Progenitor cell of endocrine pancreas (in vitro differentiated cells): ENCODE measurements at places on chromosomes 16 and 17.

DNA sequence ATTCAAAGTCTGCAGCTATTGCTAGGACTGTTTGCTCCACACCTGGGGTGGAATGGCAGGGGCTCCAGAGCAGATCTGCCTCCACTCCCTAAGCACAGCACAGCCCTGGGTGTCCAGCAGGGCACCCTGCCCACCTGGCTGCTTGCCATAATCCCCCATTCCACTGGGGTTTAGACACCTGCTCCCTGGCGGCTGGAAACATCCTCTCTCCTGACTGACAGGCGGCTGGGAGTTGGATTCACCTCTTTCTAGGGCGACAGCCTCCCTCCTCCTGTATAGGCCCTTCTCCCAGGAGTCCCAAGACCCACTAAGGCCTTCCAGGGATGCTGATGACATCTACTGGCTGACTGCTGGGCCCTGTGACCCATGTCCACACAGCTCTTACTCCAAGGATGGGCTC, 18.0 kb downstream of the HDAC5 start:
- no peak for DNase-seq

DNA sequence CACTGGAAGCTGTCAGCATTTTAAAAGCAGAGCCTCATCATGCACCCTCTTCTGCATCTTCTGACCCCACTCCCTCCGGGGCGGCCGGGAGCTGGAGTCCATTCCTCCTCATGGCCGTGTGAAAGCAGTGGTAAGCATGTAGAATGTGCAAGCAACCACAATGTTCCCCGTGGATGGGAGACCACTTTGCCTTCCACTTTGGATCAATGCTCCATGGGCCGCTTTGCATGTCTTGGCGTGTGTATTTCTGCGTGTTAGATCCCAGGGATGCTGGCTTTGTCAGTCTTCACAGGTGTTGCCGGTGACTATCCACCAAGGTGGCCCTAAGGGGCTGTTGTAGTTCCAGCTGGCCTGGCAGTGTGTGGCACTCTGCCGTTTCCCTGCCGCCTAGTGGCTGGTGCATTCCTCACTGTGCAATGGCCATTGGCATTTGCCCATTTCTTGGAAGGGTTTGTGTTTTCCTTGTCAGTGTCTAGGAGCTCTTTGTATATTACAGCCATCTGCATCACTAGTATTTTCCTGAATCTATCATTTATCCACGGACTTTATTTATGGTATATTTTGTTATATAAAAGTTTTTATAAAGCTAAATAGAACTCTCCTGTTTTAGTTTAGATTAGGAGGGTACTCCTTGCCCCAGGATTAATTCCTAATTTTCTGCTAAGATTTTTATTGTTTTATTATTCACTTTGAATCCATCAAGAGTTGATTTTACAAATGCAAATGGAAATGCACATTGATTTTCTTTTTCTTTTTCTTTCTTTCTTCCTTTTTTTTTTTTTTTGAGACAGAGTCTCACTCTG, 5.8 kb upstream of the ALDH3A1 start:
- DNase-seq = no peak

DNA sequence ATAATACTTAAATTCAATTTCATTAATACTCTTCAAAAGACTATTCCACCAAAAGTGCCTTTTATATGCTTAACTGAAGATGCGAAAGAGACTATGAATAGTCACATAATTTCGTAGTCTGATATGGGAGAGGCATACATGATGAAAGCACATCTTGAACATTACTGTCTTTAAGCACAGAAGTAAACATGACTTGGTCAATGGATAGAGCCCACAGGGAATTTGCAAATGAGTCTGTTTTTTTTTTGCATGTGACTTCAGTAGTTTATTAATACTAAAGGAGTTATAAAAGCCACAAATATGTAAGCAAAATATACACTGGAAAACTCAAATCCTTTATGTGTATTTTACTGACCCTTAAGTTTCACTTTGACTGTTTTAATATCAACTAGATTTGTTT, 15.9 kb downstream of the ADPRM start:
- no peak for DNase-seq

DNA sequence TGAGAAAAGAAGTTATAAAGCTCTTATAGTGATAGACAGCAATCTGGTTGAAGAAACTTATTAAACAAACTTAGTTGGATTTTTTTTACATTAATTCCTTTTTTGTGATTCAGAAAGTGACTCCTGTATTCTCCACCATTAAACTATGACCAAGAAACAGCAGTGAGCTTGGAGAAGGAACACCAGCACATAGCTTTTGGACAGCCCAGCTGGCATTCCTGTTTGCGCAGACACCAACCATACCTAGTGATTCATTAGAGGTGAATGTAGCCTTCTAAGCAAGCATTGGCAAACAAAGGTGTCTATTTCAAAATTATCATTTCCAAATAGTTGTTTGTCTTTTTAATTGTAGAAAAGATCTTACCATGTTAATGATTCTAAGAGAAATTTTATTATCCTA, 94.4 kb downstream of the STXBP4 start:
- no peak for DNase-seq

DNA sequence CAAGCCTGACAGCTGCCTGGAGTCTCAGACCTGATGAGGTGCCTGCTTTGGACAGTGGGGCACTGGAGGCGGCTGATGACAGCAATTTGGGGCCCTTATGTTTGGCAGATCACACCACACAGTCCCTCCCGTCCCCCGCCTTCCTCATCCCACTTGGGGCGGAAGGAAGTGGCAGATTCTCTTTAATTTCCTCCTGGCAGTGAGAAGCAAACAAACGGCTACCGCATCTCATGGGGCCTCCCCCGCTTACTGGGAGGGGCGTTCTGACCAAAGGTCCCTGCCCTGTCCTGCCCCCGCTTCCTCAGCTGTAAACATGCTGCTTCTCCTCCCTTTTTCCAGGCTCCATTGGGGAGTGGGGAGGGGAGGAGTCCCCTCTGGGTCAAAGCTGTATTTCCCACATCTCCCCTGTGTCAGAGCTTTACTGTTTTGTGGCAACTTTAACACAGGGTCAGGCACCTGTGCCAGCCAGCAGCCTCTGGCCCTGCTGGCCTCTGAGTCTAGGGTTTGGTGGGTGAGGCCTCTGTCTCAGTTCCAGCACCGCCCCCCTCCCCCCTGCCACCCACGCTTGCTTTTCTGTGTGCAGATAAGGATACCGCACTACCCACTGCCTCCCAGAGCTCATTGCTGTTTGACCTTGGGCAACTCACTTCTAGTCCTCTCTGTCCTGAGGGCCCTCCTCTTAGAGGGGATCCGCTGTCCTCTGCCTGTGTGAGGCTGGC, 5.4 kb upstream of the NFATC3 start:
- no peak for DNase-seq

DNA sequence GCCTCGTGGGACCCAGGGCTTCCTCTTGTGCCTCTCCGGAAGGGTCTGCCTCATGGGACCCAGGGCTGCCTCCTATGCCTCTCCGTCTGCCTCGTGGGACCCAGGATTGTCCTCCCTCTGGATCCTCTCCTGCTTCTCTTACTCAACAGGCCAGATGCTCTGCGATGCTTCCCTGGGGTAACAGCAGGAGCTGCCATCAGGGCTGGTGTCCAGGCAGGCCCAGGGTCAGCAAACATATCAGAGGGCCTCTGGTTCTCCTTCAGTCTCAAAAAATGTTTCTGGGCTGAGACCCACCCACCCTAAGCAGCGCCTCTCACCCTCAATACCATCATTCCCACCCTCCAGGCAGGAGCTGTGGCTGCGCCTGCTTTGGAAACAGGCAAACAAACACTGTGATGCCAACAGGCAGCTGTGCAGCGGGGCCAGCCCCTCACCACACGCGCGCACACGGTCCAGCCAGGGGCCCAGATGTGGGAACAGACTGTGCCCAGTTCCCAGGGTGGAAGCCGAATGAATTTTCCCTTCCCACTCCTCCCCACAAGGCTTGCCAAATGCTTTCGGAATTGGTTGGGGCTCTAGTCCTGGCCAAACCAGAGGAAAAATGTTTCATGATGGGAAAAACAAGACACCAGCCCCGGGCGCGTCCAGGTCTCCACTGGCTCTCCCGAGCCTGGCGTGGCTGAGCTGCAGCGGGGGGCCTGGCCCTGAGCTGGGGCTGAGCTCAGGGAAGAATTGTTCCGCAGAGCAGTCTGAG, 11.3 kb downstream of the TIMM22 start:
- DNase-seq = no peak

DNA sequence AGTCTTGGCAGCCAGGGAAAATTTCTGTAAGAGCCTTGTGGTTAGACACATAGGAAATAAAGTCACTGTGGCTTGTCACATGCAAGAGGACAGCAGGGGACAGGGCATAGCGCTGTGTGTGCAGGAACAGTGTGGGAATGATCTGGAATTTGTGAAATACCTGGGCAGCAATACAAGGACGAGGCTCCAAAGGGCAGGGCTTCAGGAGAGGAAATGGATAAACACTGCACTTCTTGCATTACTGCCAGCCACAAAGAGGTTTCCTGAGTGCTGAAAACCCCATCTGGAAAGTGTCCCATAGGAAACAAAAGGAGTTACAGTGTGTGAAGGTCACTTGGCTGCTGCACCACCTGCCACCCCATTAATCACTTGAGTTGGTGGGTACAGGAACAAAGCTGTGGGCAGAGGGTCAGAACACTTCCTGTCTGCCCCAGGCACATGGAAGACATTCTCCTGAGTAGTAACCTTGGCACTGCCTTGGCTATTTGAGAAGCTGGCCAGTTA, 12.1 kb upstream of the HP start:
- DNase-seq = no peak

DNA sequence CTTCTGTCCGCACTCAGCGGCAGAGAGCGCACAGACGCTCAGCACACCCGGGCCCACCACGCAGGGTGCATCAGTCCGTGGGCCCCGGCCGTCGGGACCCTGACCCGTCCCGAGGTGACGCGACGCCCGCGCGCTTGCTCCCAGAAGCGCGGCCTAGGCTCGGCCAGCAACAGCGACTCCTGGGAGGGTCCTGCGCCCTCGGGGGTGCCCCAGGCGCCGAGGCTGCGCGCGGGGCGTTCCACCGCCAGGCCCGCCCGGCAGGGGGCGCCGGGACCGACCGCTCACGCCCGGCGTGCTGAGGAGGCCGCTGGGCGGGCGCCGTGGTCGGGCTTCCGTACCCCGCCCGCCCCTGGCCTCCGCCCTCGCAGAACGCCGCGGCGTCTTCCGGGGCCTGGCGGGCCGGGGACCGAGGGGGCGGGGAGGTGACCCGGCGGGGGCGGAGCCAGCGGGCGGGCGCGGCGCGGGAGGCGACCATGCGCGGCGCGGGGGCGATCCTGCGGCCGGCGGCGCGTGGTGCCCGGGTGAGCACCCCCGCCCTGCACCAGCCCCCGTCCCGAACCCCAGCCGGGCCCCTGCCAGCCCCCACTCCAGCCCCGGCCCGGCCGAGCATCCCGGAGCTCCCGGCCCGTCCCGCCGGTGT, at the start of gene CISD3:
Gene CISD3, plus strand, starts transcription at position 456 of the 640 bp plus-strand sequence. Its CDS starts 18 bp downstream, at position 474.
- peak; percentile 75 for DNase-seq

- DNase-seq = no peak
Measured at GRCh38 chr16:78745108-78746019, 645.9 kb downstream of the WWOX start.

DNA sequence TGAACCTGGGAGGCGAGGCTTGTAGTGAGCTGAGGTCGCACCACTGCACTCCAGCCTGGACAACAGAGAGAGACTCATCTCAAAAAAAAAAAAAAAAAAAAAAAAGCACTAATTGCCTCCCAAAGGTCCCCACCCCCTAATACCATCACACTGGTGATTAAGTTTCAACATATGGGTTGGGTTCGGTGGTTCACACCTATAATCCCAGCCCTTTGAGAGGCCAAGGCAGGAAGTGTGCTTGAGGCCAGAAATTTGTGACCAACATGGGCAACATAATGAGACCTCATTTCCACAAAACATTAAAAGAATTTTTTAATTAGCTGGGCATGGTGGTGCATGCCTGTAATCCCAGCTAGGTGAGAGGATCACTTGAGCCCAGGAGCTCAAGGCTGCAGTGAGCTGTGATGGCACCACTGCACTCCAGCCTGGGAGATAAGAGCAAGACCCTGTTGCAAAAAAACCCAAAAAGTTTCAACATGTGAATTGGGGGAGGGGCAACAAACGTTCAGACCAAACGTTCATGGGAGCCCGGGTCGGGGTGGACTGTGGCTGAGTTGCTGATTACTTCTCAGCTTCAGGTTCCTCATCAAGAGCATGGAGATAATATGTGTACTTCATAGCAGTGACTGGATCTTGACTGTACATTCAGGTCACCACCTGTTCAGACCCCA, 62.1 kb upstream of the NOL11 start:
- DNase-seq = no peak

- no peak for DNase-seq
Measured at GRCh38 chr16:55083052-55083451, 152.4 kb downstream of the IRX5 start.

GRCh38 chr16:58284469-58284868, 10.4 kb downstream of the PRSS54 start:
- no peak for DNase-seq

- peak; percentile 24 for DNase-seq
Measured at GRCh38 chr17:46979147-46979863, at the start of gene RPRML. Gene RPRML (minus strand): TSS chr17:46979253. CDS start chr17:46979007, 246 bp downstream.

DNA sequence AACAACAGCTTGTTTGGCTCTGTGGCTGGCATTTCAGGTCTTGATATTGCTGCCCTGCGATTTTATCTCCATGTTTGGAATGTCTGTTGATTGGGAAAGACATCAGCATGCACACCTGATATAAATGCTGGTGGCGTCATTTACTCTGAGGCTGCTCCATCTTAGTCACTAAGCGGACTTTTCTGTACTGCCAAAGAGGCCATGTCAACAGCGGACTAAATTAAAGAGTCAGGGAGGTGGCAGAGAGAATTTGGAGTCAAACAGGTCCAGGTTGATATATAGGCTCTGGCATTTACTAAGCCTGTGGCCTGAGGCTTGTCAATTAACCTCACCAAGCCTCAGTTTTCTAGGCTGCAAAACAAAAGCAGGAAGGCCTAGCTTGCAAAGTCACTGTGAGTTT, 6.2 kb downstream of the RBFOX1 start:
- DNase-seq = no peak

GRCh38 chr17:28405632-28406472, at the start of gene SLC46A1:
Gene SLC46A1 (minus strand): TSS chr17:28406212. CDS start chr17:28406114, 98 bp downstream.
- peak; percentile 65 for DNase-seq

DNA sequence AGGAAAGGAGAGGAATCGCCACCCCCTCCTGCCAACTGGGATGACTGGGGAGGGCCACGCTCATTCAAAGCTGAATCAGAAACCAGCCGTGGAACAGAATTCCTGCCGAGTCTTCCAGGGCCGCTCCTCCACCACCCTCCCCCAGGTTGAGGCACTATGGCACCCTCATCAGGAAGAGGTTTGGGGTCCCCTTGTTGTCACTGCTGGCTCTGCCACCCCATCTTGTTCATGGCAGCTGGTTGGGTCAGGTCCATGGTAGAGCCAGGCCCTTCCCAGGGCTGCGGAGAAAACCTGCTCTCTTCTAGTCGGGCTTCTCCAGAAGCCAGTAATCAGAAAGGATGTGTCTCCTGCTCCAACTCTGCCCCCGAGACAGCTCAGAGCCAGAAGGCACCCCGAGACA, 41.8 kb downstream of the KCNJ12 start:
- no peak for DNase-seq
